ENCODE measurements at places on chromosomes 1 and 21.

DNA sequence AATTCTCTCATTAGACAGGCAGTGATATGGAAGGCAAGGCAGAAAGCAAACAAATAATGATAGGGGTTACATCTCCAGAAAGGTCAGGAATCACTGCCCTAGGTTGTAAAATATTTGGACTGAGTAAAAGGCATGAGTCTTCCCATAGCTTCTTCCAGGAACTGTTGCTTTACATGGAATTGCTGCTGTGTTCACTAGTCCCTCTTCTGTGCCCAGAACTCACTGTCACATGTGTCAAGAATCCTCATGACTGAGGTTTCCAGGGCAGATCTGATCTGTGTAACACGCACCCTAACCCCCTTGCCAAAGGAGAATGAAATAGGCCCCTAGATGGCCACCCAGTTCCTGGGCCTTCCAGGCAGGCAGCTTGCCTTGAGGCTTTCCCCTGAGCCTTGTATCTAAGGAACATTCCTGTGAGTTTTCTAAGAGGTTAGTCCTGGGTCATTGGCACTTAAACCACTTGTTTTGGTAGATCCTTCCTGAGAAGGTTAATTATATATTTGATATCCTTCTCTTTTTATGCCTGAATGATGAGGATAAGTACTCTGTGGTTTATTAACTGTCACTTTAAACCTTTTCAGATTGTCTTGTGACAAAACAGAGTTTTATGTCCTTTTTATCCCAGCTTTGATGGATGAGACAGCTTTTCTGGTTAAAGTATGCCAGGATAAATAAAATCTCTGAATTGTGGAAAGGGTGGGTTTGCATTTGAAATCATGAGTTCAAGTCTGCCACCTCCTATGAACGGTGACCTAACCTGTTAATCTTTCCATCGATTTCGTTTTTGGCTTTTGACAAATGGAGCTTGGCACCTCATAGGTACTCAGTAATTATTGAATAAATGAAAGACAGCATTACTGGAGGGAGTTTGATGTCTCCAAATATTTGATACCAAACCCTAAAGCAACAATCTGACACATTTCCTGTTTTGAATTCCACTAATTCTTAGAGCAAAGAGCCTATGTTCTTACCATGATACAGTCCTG, 163.3 kb downstream of the DHRS3 start:
- no peak for DNase-seq

GRCh38 chr1:160459056-160459455, 58.7 kb downstream of the VANGL2 start:
- DNase-seq: no peak

DNA sequence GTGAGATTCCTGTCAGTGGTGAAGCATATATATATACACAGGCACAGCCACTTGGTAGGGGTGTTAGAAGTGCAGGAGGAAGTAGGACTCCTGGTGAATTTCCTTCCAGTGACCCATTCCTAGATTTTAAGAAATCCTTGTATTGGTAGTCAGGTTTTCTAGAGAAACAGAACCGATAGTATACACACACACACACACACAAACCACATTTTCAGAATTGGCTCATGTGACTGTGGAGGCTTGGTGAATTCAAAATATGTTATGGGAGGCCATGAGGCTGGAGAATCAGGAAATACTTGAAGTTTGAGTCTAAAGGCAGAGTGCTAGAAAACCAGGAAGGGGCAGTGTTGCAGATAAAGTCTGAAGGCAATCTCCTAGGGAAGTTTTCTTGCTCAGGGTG, 114.2 kb downstream of the FCRL5 start:
- no peak for DNase-seq

DNA sequence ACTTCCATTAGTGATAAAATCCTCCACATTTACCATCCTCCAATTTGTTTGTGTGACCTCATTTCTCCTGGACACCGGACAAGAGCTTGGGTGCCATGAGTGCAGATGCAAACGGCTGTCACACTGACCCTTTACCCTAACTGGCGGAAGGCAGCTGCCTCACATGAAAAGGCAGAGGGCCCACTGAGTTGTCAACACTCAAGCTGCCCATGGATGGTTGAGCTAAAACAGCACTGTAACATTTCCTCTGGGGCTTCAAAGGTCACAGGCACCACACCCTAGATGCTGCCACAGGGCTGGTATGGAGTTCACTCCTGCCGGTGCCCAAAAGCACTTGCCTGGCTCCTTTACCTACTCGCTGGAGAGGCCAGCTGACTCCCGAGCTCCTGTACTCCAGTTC, 653.4 kb downstream of the KCNT2 start:
- DNase-seq: no peak

GRCh38 chr1:227245613-227246320, 72.5 kb downstream of the CDC42BPA start:
- no peak for DNase-seq

DNA sequence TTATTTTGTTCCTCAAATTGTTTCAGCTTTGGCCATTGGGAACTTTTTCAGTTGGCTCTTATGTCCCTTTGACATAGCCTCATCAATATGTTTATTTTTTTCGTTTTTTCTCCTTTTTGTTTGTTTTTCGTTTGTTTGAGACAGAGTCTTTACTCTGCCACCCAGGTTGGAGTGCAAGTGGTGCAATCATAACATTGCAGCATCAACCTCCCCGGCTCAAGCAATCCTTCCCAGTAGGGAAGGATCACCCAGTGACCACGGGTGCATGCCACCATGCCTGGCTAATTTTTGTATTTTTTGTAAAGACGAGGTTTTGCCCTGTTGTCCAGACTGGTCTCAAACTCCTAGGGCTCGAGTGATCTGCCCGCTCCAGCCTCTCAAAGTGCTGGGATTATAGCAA, 8.1 kb downstream of the POLR3GL start:
- no peak for DNase-seq

GRCh38 chr21:44082648-44083440, 24.4 kb upstream of the PWP2 start:
- no peak for DNase-seq

- no peak for DNase-seq
Observed at GRCh38 chr1:3555131-3555920, 56.0 kb downstream of the MEGF6 start.

DNA sequence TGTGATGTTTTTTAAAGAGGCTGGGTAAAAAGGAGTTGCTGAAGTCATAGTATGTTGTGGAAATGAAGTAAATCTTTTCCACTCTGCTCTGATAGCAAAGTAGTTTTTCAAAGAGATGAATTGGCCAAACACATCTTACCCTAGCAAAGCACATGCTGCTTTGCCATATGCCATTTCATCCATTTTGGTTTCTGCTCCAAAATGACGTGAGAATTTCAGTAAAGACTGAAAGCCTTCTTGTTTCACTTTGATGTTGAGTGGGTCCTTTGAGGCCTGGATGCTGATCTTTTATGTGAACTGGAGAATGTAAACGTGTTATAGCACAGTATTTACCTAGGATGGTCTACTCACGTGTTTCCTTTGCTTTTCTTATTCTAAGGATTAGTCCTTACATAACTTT, 73.3 kb upstream of the PGD start:
- no peak for DNase-seq

- no peak for DNase-seq
Observed at GRCh38 chr1:58670181-58670580, 29.7 kb downstream of the MYSM1 start.

DNA sequence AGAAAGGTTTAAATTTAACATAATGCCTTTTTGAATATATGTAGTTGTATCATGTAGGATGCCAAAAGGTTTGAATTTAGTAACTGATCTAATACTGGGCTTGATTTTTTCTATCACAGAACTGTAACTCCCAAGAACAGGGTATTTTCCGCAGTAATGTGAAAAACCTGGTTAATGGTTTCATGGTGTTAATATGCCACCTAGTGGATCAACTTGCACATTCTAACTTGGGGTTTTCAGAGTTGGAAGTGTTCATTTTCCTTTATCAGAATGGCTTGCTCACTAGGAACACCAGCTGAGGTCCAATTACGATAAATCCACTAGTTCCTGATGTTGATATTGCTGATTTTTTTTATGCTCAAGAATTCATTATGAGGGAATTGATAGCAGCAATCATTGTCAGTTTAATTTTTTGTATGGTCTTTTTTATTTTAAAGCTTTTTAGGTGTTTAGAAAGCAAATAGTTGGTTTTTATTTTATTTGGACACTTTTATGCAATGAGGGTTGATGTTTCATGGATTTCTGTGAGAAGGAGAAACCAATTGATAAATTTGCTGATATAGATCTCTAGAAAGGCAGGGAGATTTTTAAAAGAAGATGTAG, 157.2 kb downstream of the PLA2G4A start:
- peak; percentile 38 for DNase-seq

DNA sequence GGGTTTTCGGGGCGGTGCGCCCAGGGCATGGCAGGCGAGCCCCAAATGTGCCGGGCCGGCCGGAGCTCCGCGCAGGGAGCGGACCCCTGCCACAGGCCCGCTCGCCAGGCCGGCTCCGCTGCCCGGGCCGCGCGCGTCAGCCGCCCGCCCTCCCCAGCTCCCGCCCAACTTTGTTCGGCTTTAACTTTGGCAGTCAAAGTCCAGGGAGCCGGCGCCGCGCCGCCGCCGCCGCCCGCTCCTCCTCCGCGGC, 488 bp downstream of the SLC35D1 start:
- DNase-seq: no peak

- no peak for DNase-seq
Observed at GRCh38 chr1:36693603-36694002, 210.9 kb upstream of the CSF3R start.

GRCh38 chr1:224450159-224450558, 15.6 kb upstream of the WDR26 start:
- DNase-seq: no peak

DNA sequence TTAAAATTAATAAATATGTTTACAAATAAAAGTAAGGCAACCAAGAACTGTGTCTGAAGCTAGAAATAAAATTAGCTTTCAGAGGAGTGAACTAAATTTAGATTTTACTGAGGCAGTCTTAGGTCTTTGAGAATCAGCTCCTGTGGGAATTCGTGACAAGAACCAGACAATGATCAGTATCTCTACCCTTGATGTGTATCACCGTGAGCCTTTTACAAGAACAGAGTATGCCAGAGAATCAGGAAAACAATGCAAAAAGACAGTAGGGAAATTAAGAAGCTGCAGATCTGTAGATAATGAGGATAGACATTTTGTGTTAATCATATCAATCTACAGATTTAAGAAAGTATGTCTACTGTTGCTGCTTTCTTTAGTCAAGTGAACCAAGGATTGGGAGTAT, 351.0 kb downstream of the COL11A1 start:
- no peak for DNase-seq
